ENCODE measurements at places on chromosomes 7 and 10.
A peak's percentile ranks its signal among the peaks of the same experiment; 100 is the strongest.

DNA sequence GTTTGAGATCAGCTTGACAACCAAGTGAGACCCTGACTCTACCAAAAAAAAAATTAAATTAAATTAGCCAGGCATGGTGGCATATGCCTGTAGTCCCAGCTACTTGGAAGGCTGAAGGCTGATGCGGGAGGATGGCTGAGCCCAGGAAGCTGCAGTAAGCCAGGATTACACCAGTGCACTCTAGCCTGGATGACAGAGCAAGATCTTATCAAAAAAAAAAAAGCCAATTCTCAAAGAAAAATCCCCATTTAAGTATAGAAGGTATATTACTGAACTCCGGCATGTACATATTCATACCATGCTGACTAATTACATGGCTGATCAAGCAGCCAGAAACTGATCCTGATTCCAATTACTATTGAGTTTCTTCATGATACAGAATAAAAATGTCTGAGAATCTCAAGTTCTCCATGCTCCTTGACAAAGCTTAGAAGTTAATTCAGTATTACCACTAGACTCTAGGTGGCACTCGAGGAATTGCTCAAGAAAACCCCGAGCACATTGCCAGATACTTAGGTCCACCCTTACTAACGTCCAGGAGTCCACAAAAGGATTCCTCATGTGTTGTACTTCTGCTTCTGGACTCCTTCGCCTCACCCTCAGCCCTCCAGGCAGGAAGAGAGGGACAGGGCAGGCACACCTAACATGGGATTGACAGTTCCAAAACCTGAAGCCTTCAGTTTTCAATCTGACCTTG, 148.9 kb downstream of the PARD3 start:
- DNase-seq: no peak
- no peak overlapping the region for H3K4me3 ChIP-seq
- H3K36me3 ChIP-seq: 0 out of 2 replicates have a peak, but pooled peaks cover 3% of the 10 kb centered on the region
- H3K27ac ChIP-seq: peak overlapping the region; percentile 53
- no peaks in the 10 kb centered on the region for H3K27me3 ChIP-seq
- H3K4me1 ChIP-seq: peaks cover 37% of the 10 kb centered on the region

DNA sequence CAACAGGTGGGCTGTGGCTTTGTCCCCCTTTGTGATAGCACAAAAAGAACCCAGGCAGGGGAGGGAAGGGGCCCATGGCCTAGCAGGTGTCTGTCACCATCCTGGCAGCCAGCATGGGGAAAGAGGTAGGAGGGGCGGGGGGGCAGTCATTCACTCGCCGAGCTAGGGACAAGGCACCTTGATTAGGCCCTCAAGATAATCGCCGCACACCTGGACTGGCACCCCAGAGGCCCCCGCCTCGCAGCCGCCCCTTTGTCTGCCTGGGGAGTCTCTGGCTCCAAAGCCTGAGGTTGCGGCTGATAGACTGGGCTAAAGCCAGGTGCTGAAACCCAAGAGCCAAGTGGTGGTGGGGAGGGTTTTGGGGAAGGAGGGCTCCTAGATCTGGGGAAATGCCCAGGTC, 151.2 kb upstream of the PCBD1 start:
- no peak overlapping the region for H3K4me3 ChIP-seq
- DNase-seq: no peak
- H3K27me3 ChIP-seq: no peaks in the 10 kb centered on the region
- H3K27ac ChIP-seq: no peak overlapping the region
- no peaks in the 10 kb centered on the region for H3K4me1 ChIP-seq

DNA sequence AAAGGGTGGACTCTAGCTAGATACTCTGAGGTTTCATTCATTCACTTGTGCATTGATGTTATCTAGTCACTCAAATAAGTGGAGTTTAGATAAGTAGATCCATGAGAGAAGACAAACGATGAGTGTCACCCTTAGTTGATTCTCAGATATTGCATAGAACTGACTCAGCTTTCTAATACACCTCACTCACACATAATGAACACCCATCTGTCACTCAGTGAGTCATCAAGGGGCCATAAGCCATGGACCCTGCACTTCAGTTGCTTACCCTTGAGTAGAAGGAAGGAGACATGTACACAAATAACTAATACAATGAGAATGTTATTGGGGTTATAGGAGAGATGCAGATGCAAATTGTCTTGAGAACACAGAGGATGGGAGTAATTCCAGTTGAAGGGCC, 163.8 kb downstream of the SORCS3 start:
- no peak overlapping the region for H3K27ac ChIP-seq
- no peaks in the 10 kb centered on the region for H3K36me3 ChIP-seq
- H3K27me3 ChIP-seq: no peaks in the 10 kb centered on the region

DNA sequence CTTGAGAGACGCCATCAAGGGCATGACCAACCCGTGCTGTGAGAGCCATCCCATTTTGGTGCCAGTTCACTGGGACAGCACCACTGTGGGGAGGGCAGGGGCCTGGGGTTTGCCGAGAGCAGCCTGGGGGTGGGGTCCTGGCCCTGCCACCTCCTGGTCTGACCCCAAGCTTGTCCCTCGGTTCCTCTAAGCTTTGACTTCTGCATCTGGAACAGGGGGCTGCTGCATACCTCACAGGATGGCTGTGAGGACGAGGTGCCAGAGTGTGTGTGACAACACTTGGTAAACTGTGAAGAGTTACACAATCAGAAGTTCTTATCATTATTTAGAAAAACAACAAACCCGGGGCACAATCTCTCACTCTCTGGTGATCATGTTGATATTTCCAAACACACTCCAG, 89.9 kb downstream of the CRTAC1 start:
- H3K27me3 ChIP-seq: no peaks in the 10 kb centered on the region
- DNase-seq: no peak
- H3K4me3 ChIP-seq: no peak overlapping the region
- H3K4me1 ChIP-seq: no peaks in the 10 kb centered on the region
- H3K36me3 ChIP-seq: no peaks in the 10 kb centered on the region

DNA sequence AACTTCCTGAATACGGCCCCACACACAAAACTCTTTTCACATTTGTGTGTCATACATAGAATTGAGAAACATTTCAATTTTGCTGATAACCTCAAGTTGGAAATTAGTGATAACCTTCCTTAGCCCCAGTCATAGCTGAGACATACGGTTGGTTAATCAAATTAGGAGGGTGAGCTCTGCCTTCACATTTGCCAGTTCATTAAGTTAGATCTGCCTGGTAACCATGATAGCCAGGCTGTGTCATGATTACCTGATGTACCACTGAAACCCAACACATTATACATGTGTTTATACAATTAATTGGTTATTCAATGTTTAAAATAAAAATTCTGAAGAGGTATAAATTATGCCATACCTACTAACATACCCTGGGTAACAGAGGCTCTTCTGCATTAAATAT, 60.8 kb upstream of the RAB11FIP2 start:
- H3K27ac ChIP-seq: no peak overlapping the region
- H3K36me3 ChIP-seq: no peaks in the 10 kb centered on the region
- H3K4me1 ChIP-seq: peaks cover 5% of the 10 kb centered on the region
- no peak overlapping the region for H3K4me3 ChIP-seq
- no peak for DNase-seq
- H3K27me3 ChIP-seq: no peaks in the 10 kb centered on the region

DNA sequence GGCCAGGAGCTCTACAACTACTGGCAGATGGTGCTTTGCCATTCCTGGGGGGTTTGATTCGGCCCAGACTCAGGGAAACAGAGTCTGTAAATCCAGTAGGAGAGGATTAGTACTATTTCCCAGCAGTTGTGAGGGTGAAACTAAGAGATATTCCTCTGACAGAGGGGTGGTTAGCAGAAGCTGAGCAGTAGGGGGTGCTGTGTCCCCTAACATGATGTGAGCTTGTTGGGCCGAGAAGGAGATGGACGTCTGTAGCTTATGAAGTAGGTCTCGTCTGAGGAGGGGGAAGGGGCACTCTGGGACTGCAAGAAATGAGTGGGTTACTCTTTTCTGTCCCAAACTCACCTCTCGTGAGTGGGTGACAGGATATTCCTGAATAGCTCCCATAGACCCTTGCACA, 179.2 kb upstream of the MBL2 start:
- H3K4me1 ChIP-seq: no peaks in the 10 kb centered on the region
- DNase-seq: no peak
- no peak overlapping the region for H3K4me3 ChIP-seq
- no peak overlapping the region for H3K27ac ChIP-seq
- no peaks in the 10 kb centered on the region for H3K27me3 ChIP-seq

DNA sequence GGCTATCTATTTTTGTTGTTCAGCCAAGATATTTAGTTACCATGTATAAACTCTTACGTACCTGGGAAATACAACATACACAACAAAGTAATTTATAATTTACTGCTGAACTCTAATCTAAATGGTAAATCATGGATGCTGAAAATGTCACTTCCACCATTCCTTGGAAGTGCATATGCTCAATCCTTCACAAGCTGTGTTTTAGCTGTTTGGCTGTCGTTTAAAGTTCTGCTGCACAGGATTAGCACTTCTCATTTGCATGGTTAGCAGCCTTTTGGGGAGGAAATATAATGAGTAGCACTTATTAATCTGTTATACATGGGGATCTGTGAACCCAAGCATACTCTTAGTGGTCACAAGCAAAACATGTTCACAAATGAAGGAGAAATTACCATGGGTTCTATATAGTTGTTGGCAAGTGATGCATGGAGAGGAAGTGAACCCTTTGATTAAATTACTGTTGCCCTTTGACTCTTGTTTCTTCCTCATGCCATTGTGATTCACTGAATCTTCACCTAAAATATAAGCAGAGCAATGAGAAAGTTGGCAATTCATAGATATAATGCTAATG, 18.5 kb downstream of the PIK3CG start:
- no peaks in the 10 kb centered on the region for H3K36me3 ChIP-seq
- H3K4me1 ChIP-seq: no peaks in the 10 kb centered on the region
- DNase-seq: no peak
- H3K4me3 ChIP-seq: no peak overlapping the region

DNA sequence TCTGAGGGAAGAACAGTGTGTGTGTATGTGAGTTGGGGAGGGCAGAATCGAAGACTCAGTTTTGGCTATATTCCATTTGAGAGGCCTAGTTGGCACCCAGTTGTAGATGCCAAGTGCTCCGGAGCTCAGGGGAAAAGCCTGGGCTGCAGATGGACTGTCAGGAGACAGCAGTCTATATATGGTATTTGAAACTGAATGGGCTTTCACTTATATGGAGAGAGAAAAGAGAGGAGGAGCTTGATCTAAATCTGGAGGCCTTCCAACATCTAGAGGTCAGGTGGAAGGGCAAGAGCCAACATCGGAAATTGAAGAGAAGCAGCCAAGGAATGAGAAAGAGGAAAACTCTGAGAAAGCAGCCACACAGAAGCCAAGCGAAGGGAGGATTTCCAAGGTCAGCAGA, 350.8 kb upstream of the BMPER start:
- H3K27me3 ChIP-seq: no peaks in the 10 kb centered on the region
- H3K27ac ChIP-seq: no peak overlapping the region
- H3K36me3 ChIP-seq: no peaks in the 10 kb centered on the region
- no peaks in the 10 kb centered on the region for H3K4me1 ChIP-seq

- H3K27me3 ChIP-seq: no peaks in the 10 kb centered on the region
- H3K36me3 ChIP-seq: no peaks in the 10 kb centered on the region
- H3K27ac ChIP-seq: no peak overlapping the region
These were observed 344.6 kb downstream of the RNLS start for GRCh38 chr10:88238615-88238914.

- H3K27me3 ChIP-seq: no peaks in the 10 kb centered on the region
- H3K4me3 ChIP-seq: no peak overlapping the region
- peaks cover 15% of the 10 kb centered on the region for H3K4me1 ChIP-seq
- peak; percentile 43 for DNase-seq
- H3K36me3 ChIP-seq: no peaks in the 10 kb centered on the region
These were observed 72.4 kb downstream of the DNAJB6 start for GRCh38 chr7:157409149-157409752.

- peaks cover 35% of the 10 kb centered on the region for H3K36me3 ChIP-seq
- no peaks in the 10 kb centered on the region for H3K27me3 ChIP-seq
- peaks cover 46% of the 10 kb centered on the region for H3K4me1 ChIP-seq
- no peak for DNase-seq
- peak overlapping the region; percentile 76 for H3K27ac ChIP-seq
These were observed 97.4 kb downstream of the ZRANB1 start for GRCh38 chr10:125039354-125039769.

DNA sequence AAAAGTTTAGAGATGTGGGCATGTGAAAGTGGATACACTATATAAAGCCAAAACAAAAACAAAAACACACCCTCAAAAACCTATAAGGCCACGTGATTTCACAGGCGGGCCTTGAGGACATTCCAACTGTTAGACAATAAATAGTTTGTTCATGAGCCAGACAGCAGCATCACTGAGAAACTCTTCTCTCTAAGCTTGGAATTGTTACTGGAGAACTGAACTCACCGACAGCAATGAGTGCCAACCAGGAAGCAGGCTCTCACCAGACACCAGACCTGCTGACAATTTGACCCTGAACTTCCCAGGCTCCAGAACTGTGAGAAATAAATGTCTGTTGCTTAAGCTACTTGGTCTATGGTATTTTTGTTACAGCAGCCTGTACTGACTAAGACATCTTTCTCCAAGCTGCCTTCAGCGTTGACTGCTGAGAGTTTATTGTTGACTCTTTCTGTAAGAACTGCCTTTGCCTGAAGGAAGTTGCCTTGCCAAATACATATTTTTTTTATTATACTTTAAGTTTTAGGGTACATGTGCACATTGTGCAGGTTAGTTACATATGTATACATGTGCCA, 107.5 kb downstream of the EPDR1 start:
- no peak overlapping the region for H3K27ac ChIP-seq
- no peak overlapping the region for H3K4me3 ChIP-seq
- DNase-seq: no peak
- H3K4me1 ChIP-seq: no peaks in the 10 kb centered on the region
- no peaks in the 10 kb centered on the region for H3K36me3 ChIP-seq

- no peak overlapping the region for H3K4me3 ChIP-seq
- no peaks in the 10 kb centered on the region for H3K27me3 ChIP-seq
- no peak for DNase-seq
- H3K36me3 ChIP-seq: no peaks in the 10 kb centered on the region
- H3K27ac ChIP-seq: no peak overlapping the region
- H3K4me1 ChIP-seq: no peaks in the 10 kb centered on the region
These were observed 222.9 kb downstream of the CHRM2 start for GRCh38 chr7:137091396-137091795.

DNA sequence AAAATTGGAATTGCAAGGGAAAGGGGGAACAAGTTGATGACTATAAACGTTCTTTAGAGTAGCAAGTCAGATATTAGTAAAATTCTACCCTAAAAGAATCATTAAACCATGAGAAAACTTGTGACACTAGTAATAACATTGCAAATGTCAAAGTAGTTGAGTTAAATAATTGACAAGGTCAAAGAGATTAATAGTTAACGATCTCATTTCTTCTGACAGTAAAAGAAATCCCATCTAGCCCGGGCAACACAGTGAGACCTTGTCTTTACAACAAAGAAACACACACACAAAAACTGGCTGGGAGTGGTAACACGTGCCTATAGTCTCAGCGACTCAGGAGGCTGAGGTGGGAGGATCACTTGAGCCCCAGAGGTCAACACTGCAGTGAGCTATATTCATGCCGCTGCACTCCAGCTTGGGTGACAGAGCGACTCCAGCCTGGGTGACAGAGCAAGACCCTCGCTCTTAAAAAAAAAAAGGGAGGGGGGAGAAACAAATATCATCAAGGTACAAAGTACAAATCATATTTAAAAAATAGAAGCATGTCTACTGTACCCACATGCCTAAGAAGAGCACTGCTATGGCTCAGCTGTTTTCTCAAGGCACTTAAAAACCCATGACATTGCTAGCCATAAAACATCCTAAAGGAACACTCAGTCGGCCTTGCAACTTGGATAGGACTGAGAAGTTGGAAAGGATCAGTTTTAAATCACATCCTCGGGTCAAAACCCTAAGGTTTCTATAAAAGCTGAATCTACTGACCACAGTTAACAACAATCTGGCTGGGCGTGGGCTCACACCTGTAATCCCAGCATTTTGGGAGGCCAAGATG, 401.1 kb downstream of the PARD3 start:
- DNase-seq: no peak
- no peak overlapping the region for H3K4me3 ChIP-seq
- H3K36me3 ChIP-seq: no peaks in the 10 kb centered on the region
- no peak overlapping the region for H3K27ac ChIP-seq

All from RWPE2 (cell line).